ENCODE measurements at places on chromosomes 4 and X.

GRCh38 chr4:152224223-152224622 is 311.7 kb downstream of the FBXW7 start:
- DNase-seq = no peak

DNA sequence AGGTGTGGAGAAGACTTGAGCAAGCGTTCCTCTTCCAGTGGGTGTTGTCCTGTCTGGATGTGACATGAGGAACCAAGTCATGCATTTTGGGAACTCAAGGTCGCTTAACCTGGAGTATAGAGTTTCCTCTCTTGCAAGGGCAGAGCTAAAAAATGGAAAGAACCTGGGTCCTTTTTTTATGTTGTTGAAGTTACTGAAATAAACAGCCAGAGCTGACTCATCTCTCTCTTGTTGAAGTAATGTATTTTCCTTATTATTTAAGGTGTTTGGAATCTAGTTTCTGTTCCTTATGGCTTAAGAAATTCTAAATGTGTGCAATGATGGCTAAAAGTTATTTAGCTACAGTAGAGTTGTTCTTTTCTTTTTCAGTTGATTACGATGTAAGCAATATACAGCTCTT is 314.5 kb downstream of the CAMK2D start:
- no peak for DNase-seq

- DNase-seq = peak; percentile 78
Measured at GRCh38 chr4:21802406-21802805, 146.2 kb downstream of the KCNIP4 start.

- DNase-seq = no peak
Measured at GRCh38 chr4:152494020-152494419, 41.9 kb downstream of the FBXW7 start.

GRCh38 chrX:44422631-44423030 is 79.2 kb upstream of the EFHC2 start:
- DNase-seq = no peak

- DNase-seq = peak; percentile 6
Measured at GRCh38 chrX:28969126-28969525, 381.9 kb downstream of the IL1RAPL1 start.

- DNase-seq = peak; percentile 14
Measured at GRCh38 chr4:138510053-138510452, 267.9 kb upstream of the SLC7A11 start.

GRCh38 chr4:165767671-165768070 is 105.4 kb upstream of the TLL1 start:
- no peak for DNase-seq

GRCh38 chr4:3765271-3766035 is 732 bp upstream of the ADRA2C start:
- DNase-seq = peak; percentile 13

DNA sequence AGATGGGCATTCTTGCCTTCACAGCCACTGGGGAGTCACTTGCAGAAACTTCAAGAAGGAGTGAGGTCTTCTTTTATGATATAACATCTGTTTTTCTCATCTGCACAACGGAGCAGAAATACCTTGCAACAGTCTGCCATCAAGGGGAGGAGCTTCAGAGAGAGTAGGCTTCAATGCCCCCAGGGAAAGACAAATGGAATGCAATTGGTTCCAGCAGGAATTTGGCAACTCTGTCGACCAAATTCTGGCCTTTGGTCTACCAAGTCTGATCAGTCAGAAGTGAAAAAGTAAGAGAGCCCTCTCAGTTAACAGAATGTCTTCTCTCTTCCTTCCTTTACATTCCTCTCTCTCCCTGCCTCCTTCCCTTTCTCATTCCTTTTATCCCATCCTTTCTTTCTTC is 229.3 kb downstream of the IDS start:
- no peak for DNase-seq

- no peak for DNase-seq
Measured at GRCh38 chr4:118012142-118012541, 22.1 kb upstream of the NDST3 start.

DNA sequence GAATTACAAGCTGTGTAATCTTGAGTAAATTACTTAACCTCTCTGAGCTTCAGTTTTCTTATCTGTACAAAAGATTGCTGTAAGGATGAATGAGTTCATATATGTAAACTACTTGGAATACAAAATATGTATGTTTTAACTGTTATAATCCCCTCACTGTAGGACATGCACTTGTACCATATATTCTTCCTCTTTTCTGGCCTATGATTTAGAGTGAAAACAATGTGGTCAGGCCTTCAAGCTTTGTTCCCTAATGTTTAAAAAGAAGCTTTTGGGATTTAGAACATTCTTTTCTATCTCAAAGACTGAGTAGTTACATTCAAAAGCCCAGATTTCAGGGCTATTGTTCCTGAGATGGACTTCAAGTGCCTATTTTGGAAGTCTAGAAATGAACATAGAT is 26.7 kb upstream of the GPRIN3 start:
- DNase-seq = no peak

- no peak for DNase-seq
Measured at GRCh38 chr4:152014280-152014679, 253.5 kb upstream of the GATB start.

GRCh38 chrX:144722307-144722706 is 525.0 kb upstream of the SPANXN1 start:
- DNase-seq = no peak

- DNase-seq = no peak
Measured at GRCh38 chrX:65034292-65034667, 58.0 kb upstream of the ZC4H2 start.

GRCh38 chr4:71461422-71461821 is 122.6 kb downstream of the SLC4A4 start:
- no peak for DNase-seq

GRCh38 chrX:32673193-32673592 is 538.2 kb downstream of the DMD start:
- DNase-seq = peak; percentile 5

GRCh38 chrX:110733166-110733565 is 62.5 kb downstream of the CHRDL1 start:
- no peak for DNase-seq

- DNase-seq = no peak
Measured at GRCh38 chr4:25560605-25561004, 95.0 kb upstream of the SLC34A2 start.

- DNase-seq = no peak
Measured at GRCh38 chrX:43446752-43447151, 209.3 kb upstream of the MAOA start.

DNA sequence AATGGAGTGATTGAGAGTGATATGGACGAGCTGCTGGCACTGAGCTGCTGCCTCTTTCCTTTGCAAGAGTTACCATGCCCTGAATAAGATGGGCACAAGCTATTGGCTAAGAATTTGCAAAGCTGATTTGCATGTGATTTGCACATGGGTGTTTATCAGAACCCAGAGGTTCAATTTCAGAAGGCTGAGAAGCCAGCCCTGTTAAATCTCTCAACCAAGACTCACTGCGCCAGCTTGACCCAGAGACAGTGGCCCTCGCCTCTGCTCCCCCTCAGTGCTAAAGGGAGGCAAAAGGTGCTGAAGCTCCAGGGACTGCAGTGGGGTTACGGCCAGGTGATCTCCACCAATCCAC is 701 bp downstream of the ARHGAP4 start:
- DNase-seq = no peak

DNA sequence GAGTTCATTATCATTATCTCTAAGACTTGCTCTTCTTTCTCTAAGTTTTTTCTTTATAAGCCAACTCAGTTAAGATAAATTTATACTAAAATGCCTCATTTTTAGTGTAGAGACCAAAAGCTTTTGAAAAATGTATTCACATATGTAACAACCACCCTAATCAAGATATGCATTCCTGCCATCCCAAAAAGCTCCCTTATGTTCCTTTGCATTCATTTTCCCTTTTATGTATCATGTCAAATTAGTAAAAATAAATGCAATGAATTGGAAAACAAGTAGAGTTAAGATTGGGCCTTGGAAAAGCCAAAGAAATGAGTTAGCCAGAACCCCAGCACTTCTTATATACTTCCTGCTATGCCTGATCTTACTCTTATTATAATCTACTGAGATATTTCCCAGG is 62.2 kb downstream of the NPY2R start:
- DNase-seq = no peak

DNA sequence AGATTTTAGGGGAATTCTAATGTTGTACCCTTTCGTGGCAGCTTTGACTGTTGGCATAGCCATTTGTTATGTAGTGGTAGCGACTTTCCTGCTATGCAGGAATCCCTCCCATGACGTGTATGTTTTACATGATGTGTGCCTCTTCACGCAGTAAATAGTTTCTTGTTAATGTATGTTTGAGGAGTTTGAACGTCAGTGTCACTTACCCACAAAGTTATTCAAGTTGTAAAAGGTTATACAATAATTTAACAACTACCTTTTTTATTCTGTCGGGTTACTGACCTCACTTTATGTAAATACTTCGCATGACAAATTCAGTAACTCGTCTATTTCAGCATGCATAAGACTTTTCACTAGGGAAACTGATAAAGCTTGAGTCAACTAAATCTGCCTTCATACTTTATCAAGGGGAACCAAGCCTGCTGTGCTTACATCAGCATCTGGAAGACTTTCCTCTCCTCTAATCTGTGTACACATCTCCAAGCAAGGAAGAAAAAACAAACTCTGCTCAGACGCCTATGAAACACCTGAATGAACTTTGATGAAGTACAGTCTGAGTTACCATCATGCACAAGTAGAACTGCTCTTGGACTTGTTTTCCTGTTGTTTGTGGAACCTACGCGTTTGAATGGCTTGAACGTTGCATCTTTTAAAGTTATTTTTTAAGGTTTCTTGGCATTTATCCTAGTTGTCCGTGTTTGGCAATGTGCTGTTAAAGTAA is 61.2 kb downstream of the SLC9A6 start:
- peak; percentile 41 for DNase-seq

DNA sequence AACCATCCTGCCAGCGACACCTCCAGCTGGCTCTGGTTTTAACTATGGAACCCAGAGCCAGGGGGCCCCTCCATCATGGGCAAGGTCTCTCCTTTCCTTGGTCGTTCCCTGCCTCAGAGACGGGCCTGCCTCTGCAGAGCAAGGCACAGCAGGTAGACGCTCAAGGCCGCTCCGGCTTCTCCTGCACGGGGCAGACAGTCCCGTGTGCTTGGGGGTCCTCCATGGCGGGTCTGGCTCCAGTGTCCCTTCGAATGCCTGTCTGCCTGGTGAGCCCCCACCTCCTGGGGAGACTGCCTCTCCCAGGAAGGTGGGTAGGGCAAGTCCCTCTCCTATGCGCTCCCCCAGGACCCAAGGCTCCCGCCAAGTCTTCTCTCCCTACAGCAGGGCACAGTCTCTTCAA is 71.5 kb downstream of the ACOX3 start:
- no peak for DNase-seq

- no peak for DNase-seq
Measured at GRCh38 chr4:184021389-184021788, 116.3 kb downstream of the STOX2 start.

DNA sequence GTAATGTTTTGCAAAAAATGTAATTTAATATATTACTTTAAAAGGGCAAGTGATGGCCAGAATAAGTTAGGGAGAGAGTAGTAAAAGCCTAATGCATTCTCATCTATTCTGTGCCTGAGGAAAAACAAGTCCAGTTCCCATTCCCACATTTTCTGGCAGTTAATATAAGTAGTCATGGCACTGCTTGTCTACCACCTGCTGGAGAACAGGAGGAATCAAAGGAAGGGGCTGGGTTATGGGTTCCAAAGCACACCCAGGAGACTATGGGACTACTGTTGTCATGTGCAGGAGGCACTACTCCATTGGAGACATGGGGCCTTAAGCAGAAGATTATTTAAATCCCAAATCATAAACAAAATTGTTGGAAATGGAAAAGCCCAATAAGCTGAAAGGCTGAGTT is 2618.6 kb downstream of the ARAP2 start:
- DNase-seq = peak; percentile 11

DNA sequence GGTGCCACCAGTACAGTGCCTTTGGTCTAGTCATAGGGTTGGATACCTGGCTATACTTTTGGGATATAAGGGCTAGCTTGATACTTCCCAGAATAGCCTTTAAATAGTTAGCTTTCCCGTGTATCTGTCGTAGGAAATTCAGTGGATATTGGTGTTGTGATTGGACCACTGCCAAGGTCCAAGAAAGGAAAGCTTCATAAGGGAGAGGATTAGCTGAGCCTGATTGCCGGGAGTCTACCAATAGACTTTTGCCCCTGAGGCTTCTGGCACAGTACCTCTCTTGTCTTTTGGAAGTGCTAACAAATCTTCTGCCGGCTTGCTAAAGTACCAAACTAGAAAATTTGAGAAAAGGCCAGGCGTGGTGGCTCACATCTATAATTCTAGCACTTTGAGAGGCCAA is 350.6 kb downstream of the CHIC1 start:
- peak; percentile 68 for DNase-seq

DNA sequence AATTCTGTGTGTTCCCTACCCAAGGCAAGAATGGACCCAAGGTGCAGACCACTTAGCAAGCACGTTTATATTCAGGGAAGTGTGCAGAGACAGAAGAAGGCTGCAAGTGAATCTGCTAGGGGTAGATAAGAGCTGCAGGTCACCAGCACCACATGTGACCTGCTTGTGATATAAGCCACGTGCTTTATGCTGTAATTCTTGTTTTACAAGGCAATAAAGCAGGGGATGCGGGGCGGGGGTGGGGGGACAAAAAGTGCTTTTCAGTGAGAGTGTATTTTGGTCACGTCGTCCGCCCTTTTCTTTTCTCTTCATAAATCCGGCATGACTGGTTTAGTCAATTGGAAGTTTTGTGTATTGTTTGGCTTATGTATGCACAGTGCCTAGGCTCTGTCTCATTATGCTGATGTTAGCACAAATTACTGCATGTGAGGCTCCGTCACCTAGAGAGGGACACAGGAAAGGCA is 192.7 kb downstream of the RBMX2 start:
- no peak for DNase-seq

DNA sequence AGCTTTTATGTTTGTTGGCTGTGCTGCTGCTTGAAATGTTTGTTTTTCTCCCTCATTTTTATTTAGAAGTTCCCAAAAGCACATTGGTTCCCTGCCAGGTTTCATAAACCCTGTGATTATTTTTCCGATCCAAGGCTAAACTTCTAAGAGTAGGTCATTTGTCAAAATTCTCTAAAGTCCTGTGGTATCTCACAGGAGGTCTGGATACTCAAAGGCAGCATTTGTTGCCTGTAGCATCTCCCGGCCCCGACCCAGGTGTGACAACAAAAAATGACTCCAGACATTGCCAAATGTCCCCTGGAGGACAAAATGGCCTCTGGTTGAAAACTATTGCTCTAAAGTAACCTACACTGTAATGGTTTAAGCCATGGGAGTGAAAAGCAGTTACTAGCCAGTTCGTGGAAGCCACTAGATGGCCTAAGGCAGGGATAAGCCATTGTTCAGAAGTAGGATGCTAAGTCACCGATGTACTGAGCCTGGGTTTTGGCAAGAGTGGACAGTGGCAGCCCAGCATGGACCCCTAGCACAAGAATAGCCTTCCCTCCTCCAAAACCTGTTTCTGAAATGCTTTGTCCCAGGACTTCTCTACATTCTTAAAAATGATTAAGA is 256.1 kb downstream of the THOC2 start:
- DNase-seq = no peak

DNA sequence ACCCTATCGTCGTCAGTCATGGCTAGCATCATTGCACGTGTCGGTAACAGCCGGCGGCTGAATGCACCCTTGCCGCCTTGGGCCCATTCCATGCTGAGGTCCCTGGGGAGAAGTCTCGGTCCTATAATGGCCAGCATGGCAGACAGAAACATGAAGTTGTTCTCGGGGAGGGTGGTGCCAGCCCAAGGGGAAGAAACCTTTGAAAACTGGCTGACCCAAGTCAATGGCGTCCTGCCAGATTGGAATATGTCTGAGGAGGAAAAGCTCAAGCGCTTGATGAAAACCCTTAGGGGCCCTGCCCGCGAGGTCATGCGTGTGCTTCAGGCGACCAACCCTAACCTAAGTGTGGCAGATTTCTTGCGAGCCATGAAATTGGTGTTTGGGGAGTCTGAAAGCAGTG is 1.6 kb downstream of the ZCCHC12 start:
- DNase-seq = no peak

Data from fibroblast of pulmonary artery (primary cell).